ENCODE measurements at places on chromosomes 1 and 21.

- DNase-seq, result peak; percentile 16
These were observed 489 bp downstream of the ACOT11 start for GRCh38 chr1:54548389-54549044.

- no peak for DNase-seq
These were observed 4.9 kb upstream of the AK5 start for GRCh38 chr1:77276941-77277340.

GRCh38 chr1:213994888-213995287 lies 7.1 kb downstream of the PROX1 start:
- DNase-seq, result no peak

DNA sequence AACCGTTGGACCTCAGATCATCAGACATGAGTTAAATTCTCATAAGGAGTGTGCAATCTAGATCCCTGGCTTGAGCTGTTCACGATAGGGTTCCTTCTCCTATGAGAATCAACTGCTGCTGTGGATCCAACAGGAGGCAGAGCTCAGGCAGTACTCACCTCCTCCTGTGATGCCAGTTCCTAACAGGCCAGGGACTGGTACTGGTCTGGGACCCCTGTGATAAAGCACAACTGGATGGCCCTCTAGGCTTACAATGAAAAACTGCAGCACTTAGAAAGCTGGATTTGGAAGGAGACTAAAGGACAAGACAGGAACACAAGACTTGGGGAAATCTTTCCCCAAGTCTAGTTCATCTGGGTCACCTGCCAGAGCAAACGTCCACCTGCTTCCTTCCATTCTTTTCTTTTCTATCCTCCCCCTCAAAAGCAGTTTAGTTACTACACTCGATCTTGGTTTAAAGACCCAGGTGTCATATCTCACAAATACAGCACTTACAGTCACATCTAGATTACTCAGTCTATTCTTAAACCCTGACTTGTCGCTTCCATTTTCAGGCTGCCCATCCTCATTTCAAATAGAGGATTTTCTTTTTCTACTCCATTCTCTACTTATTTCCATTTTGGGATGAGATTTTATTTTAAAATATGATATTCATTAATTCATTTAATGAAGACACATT lies 59.8 kb downstream of the PTPN14 start:
- DNase-seq, result no peak

- peak; percentile 90 for DNase-seq
These were observed 14.1 kb downstream of the TMEM53 start for GRCh38 chr1:44660176-44660575.

DNA sequence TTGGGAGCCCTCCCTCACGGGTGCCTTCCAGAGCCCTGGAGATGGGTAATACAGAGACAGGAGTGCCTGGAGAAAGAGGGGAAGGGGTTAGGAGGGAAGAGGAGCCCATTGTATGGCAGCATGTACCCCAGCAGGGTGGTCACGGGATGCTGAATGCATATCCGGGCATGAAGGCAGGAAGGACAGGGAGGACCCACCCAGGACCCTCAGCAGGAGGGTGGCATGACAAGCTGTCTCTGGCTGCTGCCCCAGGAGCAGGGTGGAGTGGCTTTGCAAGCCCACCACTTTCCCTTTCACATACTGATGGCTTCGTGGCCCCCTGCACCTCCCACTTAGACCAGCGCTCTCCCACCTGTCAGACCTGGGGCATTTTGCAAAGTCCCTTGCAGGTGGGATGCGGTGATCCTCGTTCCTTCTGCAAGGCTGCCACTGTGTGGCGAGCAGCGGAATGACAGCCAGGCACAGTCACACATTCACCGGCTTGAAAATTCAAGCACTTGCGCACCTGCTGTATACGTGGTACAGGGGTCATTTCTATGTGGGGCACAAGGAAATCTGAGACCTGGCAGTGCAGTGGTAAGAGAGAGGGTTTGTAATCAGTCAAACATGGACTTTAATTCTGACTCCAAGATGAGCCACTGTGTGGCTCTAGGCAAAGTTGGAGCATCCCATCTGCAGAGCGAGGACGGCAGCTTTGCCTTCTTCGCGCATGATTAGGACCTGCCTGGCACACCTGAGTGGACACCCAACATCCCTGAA lies 53.2 kb upstream of the TMEM51 start:
- peak; percentile 30 for DNase-seq

- DNase-seq, result no peak
These were observed 85.0 kb downstream of the RGS21 start for GRCh38 chr1:192401825-192402224.

DNA sequence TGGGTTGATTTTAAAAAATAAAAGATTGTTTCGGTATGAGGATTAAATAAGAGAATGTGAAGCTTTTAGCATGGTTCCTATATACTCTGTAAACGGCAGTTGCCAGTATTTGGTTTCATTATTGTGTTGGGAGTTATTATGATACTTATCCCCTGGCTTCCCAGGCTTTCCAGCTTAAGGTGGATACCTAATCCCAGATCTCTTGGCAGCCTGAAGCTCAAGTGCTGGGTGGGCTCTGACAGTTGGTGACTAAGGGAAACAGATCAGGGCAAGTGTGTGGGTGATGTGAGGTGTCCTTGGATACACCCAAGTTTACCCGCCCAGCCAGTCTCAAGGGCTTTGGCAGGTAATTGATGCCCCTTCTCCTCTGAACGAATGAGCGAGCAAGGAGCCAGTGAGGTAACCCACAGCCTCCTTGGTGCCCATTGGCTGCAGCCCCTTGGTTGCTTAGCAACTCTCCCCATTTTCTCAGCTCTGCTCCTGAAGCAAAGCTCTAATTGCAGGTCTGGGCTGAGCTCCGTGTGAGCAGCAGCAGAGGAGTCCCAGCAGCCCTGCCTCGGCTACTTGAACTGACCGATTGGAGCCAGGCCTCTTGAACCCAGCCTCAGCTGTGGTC lies 6.1 kb downstream of the IPO13 start:
- no peak for DNase-seq

DNA sequence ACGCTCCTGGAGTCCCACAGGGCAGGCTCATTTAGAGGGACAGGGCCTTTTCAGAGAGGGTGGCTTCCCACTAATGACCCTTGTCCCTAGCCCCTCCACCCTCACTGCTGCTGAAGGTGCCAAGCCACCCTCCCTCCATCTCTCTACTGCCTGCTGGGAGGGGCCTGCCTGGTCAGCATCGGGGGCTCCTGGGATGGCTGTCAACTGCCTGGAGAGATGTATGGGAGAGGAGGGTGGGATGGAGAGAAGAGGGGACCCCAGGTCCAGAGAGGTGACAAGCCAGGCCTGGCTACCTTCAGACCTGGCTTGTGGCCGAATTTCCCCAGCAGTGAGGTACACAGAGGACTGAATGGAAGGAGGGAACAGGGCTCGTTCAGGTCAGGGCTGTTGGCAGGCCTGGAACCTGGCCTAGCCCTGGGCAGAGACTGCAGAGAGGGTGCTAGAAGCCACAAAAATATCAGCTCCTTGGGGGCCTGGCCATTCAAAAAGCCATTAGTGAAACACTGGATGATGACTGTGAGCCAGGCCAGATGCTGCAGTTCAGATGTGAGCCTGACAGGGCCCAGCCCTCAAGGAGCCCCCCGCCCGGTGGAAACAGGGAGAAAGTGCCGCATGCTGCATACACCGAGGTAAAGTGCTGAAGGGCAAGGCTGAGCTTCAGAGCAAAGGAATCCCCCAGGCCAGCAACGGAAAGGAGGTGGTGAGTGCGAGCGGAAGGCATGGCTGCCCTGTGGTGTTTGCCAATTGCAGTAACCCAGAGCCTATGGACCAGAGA lies 20.0 kb downstream of the MMEL1 start:
- DNase-seq, result no peak

Measured in hypothalamus (tissue), 51 donors.